ENCODE measurements at places on chromosomes 7 and 10. TPM values are rescaled to one million over a fixed set of nuclear protein-coding genes. Genes with fewer than 3 reads are reported as not detected.

Gene AHCYL2
- 17.0 TPM for total RNA-seq

Gene CCDC172
- not detected for total RNA-seq

Gene ANKRD22
- total RNA-seq = 2.3 TPM

Gene TSPAN15
- 16.0 TPM for total RNA-seq

Gene DYDC2
- total RNA-seq = not detected

Gene PON1
- 0.20 TPM for total RNA-seq

Gene NRCAM
- 0.15 TPM for total RNA-seq

Gene ACTA2
- 9.4 TPM for total RNA-seq

Gene GATA3
- 2.7 TPM for total RNA-seq

Gene BCCIP
- 159 TPM for total RNA-seq

Gene AKR1C3
- 3.0 TPM for total RNA-seq

Gene DNAH11
- total RNA-seq = 0.39 TPM

Gene GHRHR
- total RNA-seq = not detected

Gene HOXA10
- 19.6 TPM for total RNA-seq

Gene PARP12
- total RNA-seq = 17.7 TPM

Gene FOXI2
- total RNA-seq = not detected

Gene SLC39A12
- not detected for total RNA-seq

Gene CLCN1
- 0.47 TPM for total RNA-seq

Gene RSPH10B2
- total RNA-seq = 0.37 TPM

Gene CUBN
- total RNA-seq = 1.2 TPM

Gene SFXN4
- 58.2 TPM for total RNA-seq

Gene TFR2
- total RNA-seq = 11.8 TPM

Gene ERVW-1
- total RNA-seq = not detected

Gene PNLIPRP3
- total RNA-seq = not detected

Gene GPR26
- total RNA-seq = not detected

Gene CARD11
- total RNA-seq = 0.57 TPM

Gene FAM13C
- 0.42 TPM for total RNA-seq

Gene ZNF25
- 4.6 TPM for total RNA-seq

Gene GJD4
- total RNA-seq = not detected

Gene ACSM6
- total RNA-seq = not detected

Gene IL15RA
- total RNA-seq = 10.5 TPM

Gene COBL
- total RNA-seq = 19.3 TPM

Gene FXYD4
- total RNA-seq = 0.71 TPM

Gene ZNF488
- 3.9 TPM for total RNA-seq

Gene TMEM213
- total RNA-seq = not detected

Gene HYAL4
- total RNA-seq = not detected

Gene MCM10
- total RNA-seq = 43.1 TPM

Gene TWIST1
- 0.86 TPM for total RNA-seq

Gene RGR
- not detected for total RNA-seq

Gene LBX1
- total RNA-seq = not detected

Gene CDH23
- not detected for total RNA-seq

Gene SLC35G1
- total RNA-seq = 9.4 TPM

Gene INHBA
- total RNA-seq = 0.10 TPM

Gene HTR7
- total RNA-seq = 32.2 TPM

Gene PIP
- not detected for total RNA-seq

Gene ZNF438
- total RNA-seq = 3.3 TPM

Gene ASIC3
- 4.4 TPM for total RNA-seq

Measured in HCT116 (cell line).